ENCODE measurements at places on chromosomes 1 and 21.

GRCh38 chr1:115056395-115056798, 26.8 kb downstream of the TSHB start:
- no peak for DNase-seq

GRCh38 chr1:101605878-101606277, 369.1 kb downstream of the S1PR1 start:
- DNase-seq: no peak

- DNase-seq: no peak
Measured at GRCh38 chr21:45572231-45572630, 30.0 kb upstream of the SLC19A1 start.

GRCh38 chr1:15477646-15478212, 1.8 kb downstream of the CELA2B start:
- DNase-seq: no peak

DNA sequence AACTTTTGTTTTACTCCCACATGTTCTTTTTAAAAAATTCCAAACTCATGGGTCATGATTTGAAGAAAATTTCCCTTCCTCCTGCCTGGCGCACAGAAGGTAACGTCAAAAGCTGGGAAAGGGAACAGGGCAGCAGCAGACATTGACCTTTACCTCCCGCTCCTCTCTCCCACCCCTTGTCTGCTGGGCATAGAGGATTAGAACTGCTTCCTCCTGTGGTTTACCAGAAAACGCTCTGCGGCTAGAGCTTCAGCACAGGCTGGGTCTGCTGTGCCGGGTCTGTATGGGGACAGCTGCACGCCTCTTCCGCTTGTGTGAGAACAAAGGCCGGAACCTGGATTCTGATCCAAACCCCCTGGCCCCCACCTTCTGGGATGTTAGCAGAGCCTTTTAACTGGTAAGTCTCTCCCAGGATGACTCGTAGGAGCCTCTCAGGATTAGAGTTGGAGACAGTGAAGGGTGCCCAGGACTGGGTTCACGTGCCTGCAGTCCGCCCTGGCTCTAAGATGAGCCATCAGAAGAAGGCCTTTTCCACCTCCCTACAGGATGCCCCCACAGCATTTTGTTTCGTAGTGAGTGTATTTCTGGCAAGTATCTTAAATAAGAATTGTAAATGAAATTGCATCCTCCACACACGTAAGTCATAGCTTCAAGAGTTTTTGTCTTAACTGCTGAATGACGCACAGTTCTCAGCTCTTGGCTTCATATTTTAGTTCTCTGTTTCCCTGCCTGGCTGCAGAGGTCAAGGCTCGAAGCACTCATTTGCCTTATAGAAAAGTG, 5.2 kb downstream of the H6PD start:
- peak; percentile 52 for DNase-seq

DNA sequence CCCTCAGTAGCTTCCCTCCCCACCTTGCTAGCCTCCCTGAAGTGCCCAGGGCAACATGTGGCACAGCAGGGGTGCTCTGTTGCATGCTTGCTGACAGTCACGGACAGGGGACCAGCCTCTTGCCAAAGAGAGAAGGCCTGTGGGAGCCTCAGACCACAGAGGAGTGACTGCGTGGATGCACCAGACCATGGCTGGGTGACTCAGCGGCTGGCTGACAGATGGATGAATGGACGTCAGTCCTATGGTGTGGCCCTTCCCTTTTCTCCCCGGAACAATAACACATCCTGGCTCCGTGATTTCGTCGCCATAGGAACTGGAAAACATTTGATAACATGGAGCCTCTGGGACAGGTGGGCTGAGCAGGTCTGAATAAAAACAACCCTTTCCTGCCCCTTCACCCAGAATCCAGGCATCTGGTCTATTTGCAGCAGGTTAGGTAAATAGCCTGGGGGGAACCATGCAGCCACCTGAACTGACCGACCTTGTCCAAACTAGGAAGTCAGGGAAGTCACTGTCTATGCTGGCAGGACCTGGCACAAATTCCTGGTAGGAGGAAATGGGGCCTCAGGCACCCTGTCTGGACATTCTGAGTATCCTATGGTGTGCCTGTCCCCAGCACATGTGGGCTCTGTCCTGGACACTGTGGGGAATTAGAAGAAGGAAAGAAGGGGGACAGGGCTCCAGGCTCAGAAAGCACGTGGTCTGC, 53.3 kb downstream of the NENF start:
- DNase-seq: peak; percentile 26

GRCh38 chr1:85365851-85366250, 89.4 kb upstream of the BCL10 start:
- no peak for DNase-seq

DNA sequence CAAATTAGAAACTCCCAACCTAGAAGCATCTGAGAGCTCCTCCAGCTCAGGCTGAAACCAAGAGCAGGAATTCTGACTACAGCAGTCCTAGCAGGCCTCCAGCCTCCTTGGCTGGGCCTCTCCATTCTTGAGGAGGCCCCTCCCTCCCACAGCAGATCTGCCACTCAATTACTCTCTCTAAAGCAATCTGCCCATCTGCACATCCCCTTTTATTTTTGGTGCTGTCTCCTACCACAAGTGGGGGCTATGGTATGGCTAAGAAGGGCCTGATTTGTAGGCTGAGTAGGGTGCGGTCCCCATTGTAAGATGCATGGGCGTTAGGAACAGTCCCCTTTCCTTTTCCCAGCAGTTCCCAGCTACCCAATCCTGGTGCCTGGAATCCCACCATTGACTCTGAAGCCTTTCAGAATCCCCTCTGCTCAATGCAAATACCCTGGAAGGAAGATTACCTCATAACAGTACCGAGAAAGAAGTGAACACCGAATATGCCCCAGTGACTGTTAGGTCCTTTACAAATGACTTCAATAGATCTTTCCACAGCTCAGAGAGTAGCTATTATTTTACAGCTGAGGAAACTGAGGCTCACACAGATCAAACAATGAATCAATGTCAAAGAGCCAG, 11.6 kb upstream of the TTC39A start:
- DNase-seq: no peak

DNA sequence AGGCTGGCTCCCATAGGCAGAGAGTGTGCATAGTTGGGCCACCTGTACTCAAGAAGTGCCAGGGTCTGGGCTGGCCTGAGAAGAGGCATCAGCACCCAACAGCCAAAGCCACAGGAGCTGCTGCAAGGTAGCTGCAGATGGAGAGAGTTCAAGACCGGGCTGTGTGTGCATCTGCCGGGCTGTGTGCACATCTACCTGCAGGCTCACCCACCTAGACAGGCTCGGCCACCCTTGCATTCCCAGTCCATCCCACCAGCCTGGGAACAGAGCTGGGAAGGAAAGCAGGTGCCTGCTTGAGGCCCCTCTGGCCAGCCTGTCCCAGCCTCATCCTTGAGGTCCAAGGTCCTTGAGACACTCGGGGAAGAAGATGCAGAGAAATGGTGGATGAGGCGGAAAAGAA, 194.4 kb upstream of the AJAP1 start:
- no peak for DNase-seq

DNA sequence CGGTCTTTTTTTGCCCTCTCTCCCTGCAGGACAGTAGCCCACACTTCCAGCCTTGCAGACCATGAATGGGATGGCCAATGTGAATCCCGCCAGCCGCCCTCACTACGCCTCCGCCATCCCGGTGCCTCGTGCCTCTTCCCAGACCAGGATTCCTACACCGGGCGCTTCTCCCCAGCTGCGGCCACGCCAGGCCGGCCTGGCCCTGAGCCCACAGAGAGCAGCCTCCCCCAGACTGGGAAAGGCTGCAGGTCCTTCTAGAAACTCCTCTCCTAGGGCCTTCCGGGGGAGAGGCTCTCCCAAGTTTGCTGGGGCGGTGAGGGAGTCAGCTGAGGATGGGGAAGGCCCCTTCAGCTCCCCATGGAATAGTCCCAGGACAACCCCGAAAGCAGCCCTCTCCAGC, 83.9 kb downstream of the NAV1 start:
- no peak for DNase-seq

GRCh38 chr1:201999625-202000238, 10.7 kb upstream of the ELF3 start:
- peak; percentile 33 for DNase-seq

DNA sequence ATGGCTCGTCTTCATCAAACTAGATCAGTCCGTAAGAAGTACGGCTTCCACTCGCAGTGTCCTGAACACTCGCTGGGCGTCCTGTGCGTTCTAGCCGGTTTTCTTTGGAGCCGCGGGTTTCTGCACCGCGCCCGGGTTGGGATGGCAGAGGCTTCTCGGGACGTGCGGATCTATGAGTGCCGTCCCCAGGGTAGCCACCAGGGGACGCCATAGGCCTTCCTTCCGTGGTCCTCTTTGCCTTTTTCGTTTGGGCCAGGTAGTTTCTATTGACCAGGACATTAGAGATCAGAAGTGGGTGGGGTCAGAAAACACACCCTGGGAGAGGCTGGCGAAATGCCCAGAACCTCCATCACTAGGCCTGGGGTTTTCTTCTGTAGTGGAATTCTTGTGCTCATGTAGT, 273.8 kb downstream of the FAM72C start:
- no peak for DNase-seq

DNA sequence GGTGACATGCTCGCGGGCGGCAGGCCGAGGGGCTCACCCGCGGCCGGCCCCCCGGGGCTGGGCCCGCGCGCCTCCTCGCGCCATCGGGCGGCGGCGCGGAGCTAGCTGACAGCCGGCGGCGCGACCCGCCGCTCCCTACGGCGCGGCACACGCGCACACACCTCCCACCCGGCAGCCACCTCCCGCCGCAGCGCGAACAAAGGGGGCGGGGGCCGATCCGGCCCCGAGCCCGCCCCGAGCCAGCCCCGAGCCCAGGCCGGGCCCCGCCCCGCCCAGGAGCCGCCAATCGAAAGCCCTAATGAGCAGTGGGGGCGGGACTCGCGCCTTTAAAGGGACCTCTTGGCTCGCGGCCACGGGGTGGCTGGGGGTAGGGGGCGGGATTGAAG, at the start of gene KIF21B:
Gene KIF21B (minus strand): TSS at position 198 of the 386 bp plus-strand sequence. CDS start 331 bp downstream, outside the sequence.
- DNase-seq: peak; percentile 92

- no peak for DNase-seq
Measured at GRCh38 chr1:99348397-99349132, 84.3 kb downstream of the PLPPR4 start.

DNA sequence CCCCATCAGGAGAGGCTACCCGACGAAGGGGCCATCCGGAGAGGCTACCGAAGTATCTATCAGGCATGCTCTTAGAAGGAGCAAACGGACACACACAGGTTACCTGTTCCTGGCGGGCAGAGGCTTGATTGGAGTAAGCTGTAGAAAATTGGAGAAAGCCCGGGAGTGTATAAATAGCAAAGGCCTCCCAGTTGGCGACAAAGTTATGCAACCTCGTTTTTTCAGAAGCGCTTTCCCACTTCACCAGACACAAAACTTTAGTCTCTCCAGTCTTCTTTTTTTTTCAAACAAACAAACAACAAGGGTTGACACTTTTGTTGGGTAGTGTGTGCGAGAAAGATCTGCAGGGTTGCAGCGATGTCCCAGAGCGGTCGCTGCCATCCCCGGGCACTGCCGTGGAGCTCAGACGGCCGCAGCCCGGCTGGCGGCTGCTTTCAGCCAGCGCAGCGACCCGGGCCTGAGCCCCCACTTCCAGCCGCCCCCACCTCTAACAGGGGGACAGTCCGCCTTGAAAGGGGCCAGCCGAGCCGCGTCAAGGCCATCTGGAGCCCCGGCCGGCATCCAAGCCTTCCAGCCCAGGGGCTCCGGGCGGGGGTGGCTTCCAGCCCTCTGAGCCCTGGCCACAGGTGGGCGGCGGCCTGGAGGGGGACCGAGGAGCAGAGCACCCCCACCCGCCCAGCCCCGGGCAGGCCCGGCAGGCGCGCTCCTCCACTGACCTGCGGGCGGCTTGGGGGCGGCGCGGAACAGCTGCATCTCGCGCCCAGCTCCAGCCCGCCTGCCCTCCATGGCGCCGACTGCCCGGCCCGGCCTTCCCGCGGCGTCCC, 616 bp downstream of the MCOLN3 start:
- DNase-seq: peak; percentile 5

DNA sequence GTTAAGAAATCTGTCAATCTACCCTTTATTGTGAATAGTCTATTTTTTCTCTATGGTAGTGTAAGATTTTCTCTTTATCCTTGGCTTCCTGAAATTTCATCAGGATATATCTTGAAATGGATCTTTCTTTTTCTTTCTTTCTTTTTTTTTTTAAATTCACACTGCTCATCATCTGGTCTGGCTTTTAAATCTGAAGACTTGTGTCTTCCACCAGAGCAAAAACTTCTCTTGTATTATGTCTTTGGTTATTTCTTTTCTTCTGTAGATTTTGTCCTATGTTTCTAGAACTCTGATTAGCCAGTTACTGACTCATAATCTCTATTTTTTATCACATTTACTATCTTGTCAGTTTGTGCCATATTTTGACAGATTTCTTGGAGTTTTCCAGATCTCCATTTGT, 133.8 kb upstream of the LMO4 start:
- no peak for DNase-seq

DNA sequence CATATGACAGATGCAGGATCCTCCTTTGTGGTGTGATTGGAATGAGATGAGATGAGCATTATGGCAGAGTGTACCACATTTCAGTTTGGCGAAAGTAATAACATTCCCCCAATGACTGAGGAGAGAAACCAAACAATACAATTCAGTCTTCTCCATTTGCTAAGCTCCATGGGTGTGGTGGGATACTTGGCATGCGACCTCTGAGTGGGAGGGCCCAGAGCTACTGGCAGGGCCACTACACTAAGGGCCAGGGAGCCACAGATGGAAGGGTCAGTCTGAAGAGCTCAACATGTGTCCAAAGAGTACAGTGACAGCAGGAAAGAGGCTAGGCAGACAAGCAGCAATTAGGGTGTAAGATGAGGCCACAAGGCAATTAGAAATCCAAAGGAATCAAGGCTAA, 23.8 kb upstream of the PAXBP1 start:
- DNase-seq: no peak

DNA sequence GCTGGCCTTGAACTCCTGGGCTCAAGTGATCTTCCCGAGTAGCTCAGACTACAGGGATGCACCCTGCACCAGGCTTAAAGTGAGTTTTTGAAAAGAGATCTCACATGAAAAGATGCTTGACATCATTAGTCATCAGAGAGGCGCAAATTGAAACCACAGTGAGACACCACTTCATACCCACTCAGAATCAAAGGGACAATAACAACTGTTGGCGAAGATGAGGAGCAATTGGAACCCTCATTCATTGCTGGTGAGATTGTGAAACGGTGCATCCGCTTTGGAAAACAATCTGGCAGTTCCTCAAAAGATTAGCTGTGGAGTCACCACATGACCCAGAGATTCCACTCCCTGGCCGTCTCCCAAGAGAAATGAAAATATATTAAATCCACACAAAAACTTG, 122.3 kb downstream of the PGBD5 start:
- no peak for DNase-seq
